Stimulated activated CD8-positive, alpha-beta memory T cell treated with anti-CD3 and anti-CD28 coated beads, Interleukin-2, amount 100 ng/mL, for 48 hours (primary cell): ENCODE measurements at places on chromosomes 6 and 20.

GRCh38 chr6:53984163-53984562 lies 127.1 kb upstream of the MLIP start:
- no peak for DNase-seq

DNA sequence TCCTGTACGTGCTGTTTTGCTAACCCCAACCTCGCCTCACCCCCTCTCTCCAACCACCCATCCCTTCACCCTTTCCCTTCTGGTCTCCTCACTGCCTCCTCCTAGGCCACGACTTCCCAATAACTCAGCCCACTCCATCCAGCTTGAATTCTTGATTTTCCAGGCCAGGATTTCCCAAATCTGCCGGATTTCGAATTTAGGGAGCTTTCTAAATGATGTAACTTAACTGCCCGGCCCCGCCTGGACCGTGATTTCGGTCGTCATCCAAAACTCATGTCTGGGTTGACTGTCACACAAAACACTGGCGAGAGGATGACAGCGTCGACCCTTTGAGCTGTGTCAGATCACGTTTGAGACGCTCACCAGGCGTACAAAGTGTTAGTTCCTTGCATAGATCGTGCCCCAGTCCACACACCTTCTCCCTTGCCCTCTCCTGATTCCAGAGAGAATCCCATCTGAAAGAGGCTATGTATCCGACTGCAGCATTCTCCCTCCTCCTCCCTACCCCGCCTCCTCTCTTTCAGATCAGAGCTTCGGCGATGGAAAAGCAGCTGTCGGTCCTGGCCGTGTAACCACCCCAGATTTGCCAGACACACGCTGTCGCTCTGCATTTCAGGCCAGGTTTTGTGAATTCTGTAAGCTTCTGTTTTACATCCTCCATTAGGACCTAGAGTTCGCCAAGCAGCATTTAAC lies 168.2 kb downstream of the GPX5 start:
- no peak for DNase-seq

GRCh38 chr6:88124925-88125557 lies 41.1 kb downstream of the CNR1 start:
- no peak for DNase-seq

DNA sequence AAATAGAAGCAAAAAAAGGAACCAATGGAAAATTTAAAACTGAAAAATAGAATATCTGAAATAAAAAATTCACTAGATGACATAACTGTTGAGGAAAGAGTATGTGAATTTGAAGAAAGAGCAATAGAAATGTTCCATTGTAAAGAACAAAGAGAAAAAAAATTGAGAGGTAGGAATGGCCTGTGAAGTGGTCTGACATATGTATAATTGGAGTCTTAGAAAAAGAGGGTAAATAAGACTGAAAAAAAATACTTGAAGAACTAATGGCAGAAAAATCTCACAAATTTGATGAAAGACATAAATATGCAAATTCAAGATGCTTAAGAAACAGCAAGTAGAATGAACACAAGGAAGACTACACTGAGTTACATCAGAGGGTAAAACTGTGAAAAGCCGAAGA lies 93.4 kb downstream of the QKI start:
- no peak for DNase-seq

- no peak for DNase-seq
Measured at GRCh38 chr6:131159578-131159977, 24.3 kb downstream of the AKAP7 start.

- no peak for DNase-seq
Measured at GRCh38 chr6:156396068-156396771, 381.0 kb upstream of the ARID1B start.

DNA sequence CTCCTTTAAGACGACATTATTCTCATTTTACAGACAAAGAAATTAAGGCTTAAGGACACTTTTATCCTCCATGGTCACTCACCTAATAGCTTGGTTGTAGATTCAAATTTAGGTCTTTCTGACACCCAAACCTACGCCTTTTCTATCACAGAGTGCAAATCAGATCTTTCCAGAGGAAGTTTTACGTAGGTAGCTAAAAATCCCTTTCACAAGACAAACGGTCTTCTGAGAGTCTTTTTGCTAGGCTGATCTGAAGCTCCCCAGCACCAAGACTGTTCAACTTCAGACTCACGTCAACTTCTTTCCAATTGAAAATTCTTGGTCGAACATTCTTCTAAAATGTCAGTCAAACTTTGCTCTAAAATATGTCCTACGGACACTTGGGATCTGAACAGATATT lies 46.5 kb downstream of the BLOC1S5 start:
- DNase-seq = no peak

GRCh38 chr6:16947375-16948015 lies 154.4 kb upstream of the STMND1 start:
- no peak for DNase-seq

GRCh38 chr6:44533421-44533820 lies 145.9 kb downstream of the CDC5L start:
- DNase-seq = no peak

DNA sequence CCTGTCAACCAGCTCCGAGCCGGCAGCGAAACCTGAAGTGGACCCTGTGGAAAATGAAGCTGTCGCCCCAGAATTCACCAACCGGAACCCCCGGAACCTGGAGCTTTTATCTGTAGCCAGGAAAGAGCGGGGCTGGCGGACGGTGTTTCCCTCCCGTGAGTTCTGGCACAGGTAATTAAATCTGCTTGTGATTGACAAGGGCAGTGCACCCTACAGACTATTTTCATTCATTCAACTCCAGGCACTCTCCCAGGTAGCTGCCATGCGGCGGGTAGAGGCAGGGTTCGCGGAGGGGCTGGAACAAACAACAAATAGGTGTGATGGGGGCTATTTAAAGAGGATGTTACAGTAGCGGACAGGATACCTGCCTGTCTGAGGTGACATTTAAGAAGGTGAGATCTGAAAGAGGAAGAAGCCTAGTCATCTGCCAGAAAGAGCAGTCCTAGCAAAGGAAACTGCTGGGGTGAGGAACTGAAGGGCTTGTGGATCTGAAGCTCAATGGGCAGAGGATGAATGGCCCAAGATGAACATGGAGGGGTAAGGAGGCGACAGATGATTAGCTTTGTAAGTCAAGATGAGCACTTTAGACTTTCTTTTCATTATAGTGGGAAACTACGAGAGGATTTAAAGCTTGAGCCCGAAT lies 810 bp downstream of the MRPL18 start:
- no peak for DNase-seq

DNA sequence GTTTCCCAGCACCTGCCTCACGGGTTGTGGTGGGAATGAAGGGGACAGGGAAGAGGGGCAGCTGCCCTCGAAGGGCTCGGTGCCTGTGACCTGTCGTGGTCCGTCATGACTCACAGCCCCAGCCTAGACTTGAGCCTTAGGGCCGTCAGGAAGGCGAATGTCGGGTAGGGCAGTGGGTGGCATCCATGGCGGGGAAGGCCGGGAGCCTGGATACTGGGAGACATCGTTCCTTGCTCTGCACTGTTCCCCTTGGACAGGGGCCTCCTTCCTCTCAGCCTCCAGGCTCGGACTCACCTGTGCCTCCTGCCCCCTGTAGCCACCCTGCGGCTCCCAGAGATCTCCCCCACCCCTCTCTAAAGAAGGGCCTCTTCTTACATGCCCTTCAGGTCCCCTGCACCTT lies 52.2 kb upstream of the APCDD1L start:
- no peak for DNase-seq

- DNase-seq = no peak
Measured at GRCh38 chr6:104956731-104957294, at the start of gene LIN28B. Gene LIN28B (plus strand): TSS chr6:104957107. CDS start chr6:104957251, 144 bp downstream.

- no peak for DNase-seq
Measured at GRCh38 chr6:81744131-81744530, 8.3 kb downstream of the TENT5A start.
